ENCODE measurements at places on chromosomes 13 and 19. TPM values are rescaled to one million over a fixed set of nuclear protein-coding genes. Genes with fewer than 3 reads are reported as not detected.

Gene PLK5
- total RNA-seq, result not detected

GRCh38 chr13:92390217-92390616 lies 836.4 kb upstream of the GPC6 start:
- no peak for DNase-seq

DNA sequence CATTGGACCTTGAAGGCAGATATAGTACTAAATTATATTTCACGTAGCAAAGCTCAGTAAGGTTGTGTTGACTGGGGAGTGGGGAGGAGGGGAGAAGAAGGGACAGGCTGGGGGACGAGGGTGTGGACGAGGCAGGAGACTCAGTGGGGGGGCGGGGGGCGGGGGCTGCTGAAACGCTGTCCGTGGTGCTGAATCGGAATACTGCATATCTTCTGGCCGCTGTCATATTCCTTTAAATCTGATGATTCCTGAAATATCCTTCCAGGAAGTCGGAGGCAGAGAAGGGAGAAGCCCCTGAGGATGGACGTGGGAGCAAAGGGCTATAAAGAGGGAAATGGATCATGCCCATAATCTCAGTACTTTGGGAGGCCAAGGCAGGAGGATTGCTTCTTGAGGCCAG lies 34.7 kb upstream of the CASP14 start:
- DNase-seq, result no peak

DNA sequence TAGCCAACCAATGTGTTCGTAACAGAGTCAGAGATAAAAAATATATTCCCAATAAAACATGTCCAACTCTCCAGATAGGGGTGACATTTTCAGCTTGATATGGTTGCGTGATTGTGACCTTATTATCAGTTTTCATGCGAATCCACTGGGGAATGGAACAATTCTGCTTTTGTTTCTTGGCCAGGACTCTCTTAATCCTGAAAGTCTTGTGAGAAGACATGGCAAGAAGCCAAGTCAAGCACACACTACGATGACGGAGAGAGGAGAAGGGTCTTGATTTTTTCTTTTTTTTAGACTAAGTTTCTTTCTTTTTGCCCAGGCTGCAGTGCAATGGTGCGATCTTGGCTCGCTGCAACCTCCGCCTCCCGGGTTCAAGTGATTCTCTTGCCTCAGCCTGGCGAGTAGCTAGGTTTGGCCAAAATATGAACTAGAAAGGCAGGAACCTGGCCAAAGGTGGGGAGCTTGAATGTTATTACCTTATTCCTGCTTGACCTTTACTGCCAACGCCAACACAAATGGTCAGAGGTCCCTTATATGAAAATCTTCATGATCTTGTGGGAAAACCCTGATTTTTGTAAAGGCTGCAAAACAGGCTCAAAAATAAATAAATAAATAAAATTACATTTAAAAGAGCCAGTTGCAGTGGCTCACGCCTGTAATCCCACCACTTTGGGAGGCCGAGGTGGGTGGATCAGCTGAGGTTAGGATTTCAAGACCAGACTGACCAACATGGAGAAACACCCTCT lies 14.5 kb downstream of the ZNF816 start:
- no peak for DNase-seq

- no peak for DNase-seq
Measured at GRCh38 chr13:78401873-78402707, 201.3 kb downstream of the POU4F1 start.

GRCh38 chr13:78712831-78713230 lies 53.9 kb upstream of the OBI1 start:
- no peak for DNase-seq

Gene SYNGR4
- total RNA-seq, result not detected

All from Caco-2 (cell line).